ENCODE measurements at places on chromosomes 11 and 22. TPM values are rescaled to one million over a fixed set of nuclear protein-coding genes. Genes with fewer than 3 reads are reported as not detected.

ANO3 gene
- 6.7 TPM for total RNA-seq

MMP12 gene
- total RNA-seq, result not detected

NOX4 gene
- total RNA-seq, result 8.4 TPM

IL18BP gene
- 2.7 TPM for total RNA-seq

FKBP2 gene
- 17.5 TPM for total RNA-seq

POU2AF2 gene
- not detected for total RNA-seq

SAA1 gene
- not detected for total RNA-seq

Data from occipital lobe (tissue), 3 donors.